Hepatocyte (in vitro differentiated cells): ENCODE measurements at places on chromosomes 2 and 18.

DNA sequence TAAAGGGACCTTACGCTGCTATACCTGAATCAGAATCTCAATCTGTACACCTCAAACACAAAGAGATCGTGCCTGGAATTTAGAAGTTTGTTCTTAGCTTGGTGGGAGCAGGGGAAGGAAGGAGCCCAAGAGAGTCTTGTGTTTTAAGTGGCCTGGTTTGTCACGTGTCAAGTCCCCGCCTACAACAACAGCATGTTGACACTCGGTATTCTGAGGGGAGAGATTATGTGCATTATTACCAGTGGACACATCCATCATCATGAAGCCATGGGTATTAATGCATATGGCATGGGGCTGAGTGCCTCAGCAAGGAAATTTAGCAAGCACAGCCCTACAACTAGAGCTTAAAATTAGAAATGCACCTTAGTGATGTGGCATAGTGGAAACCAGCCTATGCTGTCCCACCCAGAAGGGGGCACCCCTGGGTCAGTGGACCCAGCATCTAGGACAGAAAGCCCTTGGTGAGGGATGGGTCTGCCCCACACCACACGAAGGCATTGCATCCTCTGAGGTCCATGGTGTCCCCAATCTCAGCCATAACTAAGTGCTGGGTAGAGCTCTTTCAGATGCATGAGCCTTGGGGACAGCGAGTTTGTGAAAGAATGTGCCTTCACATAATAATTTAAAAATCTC lies 138.7 kb downstream of the MGAT5 start:
- no peak overlapping the region for H3K4me3 ChIP-seq
- no peaks in the 10 kb centered on the region for H3K36me3 ChIP-seq
- no peaks in the 10 kb centered on the region for H3K27me3 ChIP-seq
- peaks cover 9% of the 10 kb centered on the region for H3K4me1 ChIP-seq

- H3K27ac ChIP-seq, result no peak overlapping the region
- no peaks in the 10 kb centered on the region for H3K4me1 ChIP-seq
- H3K27me3 ChIP-seq, result no peaks in the 10 kb centered on the region
- no peak overlapping the region for H3K4me3 ChIP-seq
Measured at GRCh38 chr2:58228299-58228698, 12.8 kb downstream of the FANCL start.

- H3K27ac ChIP-seq, result peak overlapping the region; percentile 82
- H3K36me3 ChIP-seq, result no peaks in the 10 kb centered on the region
- no peak overlapping the region for H3K4me3 ChIP-seq
Measured at GRCh38 chr2:60527762-60528161, 25.7 kb downstream of the BCL11A start.

GRCh38 chr2:24469148-24469650 lies 21.9 kb upstream of the NCOA1 start:
- no peaks in the 10 kb centered on the region for H3K27me3 ChIP-seq
- no peaks in the 10 kb centered on the region for H3K36me3 ChIP-seq
- H3K4me1 ChIP-seq, result no peaks in the 10 kb centered on the region
- no peak overlapping the region for H3K27ac ChIP-seq
- H3K4me3 ChIP-seq, result no peak overlapping the region
- DNase-seq, result no peak

- H3K36me3 ChIP-seq, result no peaks in the 10 kb centered on the region
- no peak overlapping the region for H3K4me3 ChIP-seq
- no peak for DNase-seq
- no peak overlapping the region for H3K27ac ChIP-seq
- H3K4me1 ChIP-seq, result no peaks in the 10 kb centered on the region
- no peaks in the 10 kb centered on the region for H3K27me3 ChIP-seq
Measured at GRCh38 chr2:47868611-47869352, 37.5 kb downstream of the FBXO11 start.

- H3K36me3 ChIP-seq, result no peaks in the 10 kb centered on the region
- no peak overlapping the region for H3K27ac ChIP-seq
- DNase-seq, result no peak
- no peaks in the 10 kb centered on the region for H3K27me3 ChIP-seq
Measured at GRCh38 chr2:11758187-11758586, 11.8 kb downstream of the LPIN1 start.

DNA sequence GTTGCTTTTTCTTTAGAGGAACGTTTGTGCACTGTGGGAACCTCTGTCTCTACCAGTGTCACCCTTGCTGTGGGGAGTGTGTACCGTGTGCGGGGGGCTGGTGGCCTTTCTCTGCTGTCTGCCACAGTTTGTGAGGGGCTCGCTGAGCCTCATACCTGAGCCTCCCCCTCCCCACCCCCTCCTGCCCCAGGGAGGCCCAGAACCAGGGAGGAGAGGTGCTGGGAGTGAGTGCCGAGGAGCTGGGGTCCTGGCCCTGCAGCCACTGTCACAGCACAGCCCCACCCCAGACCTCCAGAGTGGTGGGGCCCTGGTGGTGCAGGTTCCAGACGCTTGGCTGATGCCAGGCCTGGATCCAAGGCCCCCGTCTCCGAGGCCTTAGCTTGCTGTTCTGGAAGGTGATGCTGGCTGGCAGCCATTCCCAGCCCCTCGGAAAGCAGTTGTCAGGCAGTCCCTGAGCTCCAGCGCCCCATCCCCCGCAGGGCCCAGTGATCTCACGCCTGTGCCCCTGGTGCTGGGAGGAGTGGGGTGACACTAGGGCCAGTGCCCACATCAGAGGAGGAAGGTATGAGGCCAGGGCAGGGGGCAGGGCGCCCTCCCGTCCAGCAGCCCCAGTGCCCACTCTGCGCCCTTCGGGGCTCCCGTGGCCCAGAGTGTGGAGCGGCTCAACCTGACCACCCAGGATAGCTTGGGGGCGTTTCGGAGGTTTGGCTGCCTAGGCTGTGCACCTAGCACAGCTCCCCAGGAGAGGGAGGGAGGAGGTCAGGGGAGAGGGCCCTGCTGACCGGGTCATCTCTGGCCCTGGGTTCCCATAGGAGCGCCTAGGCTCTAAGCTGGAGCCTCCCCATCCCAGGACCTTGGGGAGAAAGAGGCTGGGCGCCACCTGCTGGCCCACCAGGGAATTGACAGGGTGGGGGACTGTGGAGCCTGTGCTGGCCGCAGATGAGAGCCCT lies 53.0 kb upstream of the ALPP start:
- H3K36me3 ChIP-seq, result no peaks in the 10 kb centered on the region
- peak; percentile 58 for DNase-seq
- no peaks in the 10 kb centered on the region for H3K27me3 ChIP-seq
- no peak overlapping the region for H3K27ac ChIP-seq
- no peak overlapping the region for H3K4me3 ChIP-seq
